ENCODE measurements at places on chromosomes 2 and 18.
A peak's percentile ranks its signal among the peaks of the same experiment; 100 is the strongest.

DNA sequence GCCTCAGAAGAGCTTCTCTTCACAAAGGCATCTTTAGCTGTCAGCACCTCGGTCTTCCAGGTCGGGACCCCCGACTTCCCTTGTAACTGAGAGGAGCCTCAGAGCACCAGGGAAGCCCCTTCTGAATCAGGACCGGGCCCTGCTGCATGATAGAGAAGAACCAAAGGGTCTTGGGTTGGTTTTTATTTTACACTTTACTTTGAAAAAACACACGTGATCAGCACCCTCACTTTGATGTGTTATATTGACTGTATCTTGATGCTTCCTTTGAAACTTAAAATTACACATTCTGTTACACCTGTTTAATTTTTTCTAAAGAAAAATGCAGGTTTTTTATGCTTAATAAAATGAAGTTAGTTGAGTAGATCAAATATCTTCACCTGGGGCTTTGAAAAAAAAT, 202.3 kb downstream of the FAM210A start:
- no peak for DNase-seq

DNA sequence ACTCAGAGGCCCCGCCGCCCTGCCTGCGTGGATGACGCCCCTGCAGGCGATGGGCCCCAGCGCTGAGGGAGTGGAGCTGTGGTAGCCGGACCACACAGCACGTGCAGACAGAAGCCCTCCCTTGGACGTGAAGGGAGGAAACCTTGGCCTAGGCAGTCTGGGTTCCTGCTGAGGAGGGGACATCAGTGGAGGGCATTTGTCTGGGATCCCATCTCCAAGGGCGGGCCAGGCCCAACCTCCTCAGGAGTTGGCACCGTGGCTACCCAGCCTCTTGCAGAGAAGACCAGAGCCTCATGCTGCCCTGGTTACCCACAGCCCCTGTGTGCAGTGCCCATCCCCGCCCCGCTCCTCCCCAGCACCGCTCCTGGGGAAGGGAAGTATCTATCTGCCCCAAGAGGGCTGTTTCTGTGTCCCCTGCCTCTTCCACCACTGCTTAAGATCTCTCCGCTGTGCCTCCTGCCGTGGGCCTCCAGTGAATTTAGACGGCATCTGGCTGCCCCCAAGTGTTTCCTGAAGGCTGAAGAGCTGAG, 241.8 kb downstream of the KLHL29 start:
- DNase-seq: no peak

GRCh38 chr18:9765501-9765900, 57.4 kb downstream of the RAB31 start:
- DNase-seq: no peak

DNA sequence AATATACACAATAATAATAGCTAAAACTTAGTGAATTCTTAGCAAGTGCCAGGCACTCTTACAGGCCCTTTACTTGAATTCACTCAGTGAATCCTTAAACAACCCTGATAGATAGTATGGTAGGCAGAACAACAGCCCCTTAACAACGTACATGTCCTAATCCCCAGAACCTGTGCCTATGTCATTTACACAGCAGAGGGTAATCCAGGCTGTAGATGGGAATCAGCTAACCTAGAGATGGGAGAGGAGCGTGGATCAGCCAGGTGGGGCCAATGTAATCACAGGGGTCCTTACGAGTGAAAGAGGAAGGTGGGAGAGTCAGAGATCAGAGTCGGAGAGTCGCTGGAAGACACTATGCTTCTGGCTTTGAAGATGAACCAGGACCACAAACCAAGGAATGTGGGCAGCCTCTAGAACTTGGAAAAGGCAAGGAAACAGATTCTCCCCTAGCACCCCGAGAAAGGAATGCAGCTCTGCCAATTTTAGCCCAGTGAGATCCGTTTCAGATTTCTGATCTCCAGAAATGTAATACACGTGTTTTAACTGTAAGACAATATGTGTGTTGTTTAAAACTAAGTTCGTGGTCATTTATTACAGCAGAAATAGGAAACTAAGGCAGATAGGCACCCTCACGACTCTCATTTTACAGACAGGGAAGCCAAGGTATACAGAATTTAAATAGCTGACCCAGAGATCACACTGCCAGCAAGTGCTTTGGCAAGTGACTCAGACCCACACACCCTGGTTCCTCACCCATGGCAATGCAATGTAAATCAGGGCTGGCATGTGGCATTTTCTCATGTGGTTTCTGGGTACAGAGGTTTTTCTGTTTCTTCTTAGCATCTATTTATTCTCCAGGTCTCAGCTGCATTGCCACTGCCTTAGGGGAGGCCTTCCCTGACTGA, 68.9 kb downstream of the DOCK10 start:
- peak; percentile 50 for DNase-seq

GRCh38 chr2:58904095-58904494, 663.0 kb upstream of the FANCL start:
- DNase-seq: no peak

GRCh38 chr2:160105366-160105765, 43.0 kb upstream of the PLA2R1 start:
- no peak for DNase-seq
